ENCODE measurements at places on chromosomes 3 and 15.
A peak's percentile ranks its signal among the peaks of the same experiment; 100 is the strongest.

DNA sequence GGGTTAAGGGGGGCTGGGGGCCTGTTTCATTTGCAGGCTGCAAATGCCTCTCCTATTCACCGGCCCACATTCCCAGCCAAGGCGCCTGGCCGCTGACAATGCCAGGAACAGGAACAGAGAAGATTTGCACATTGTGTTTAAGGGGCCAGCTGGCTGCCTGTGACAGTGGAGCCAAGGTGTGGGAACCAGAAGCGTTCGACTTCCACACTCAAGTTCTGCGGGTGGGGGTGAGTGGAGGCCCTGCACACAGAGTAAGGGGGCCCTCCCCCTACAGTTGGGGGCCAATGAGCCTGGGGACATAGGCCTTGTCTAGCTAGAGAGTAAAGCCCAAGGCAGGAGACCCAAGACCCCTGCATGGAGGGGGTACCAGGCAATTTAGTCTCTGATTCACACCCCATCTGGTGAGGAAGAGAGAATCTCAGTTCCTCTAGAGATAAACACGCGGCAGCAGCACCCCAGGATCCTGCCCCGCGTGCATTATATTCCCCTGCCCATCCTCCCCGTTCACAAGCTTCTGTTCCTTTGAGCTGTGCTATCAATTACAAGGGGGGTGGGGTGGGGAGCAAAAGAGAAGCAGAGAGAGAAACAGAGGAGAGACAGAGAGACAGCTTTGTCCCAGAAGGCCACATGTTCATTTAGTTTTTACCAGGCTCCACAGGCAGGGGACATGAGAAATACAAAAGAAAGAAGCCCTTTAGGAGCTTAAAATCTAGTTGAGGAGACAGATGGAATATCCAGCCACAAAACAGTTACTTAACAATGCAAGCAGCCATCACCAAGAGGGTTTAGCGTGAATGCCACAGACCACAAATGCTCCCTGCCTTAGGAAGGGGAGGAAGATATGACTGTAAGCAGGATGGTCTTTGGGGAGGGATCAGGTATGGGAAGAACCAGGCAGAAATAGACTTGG is 9.2 kb downstream of the IGDCC3 start:
- no peak for ATAC-seq

- no peak for ATAC-seq
Measured at GRCh38 chr3:80052271-80052670, 284.5 kb upstream of the ROBO1 start.

DNA sequence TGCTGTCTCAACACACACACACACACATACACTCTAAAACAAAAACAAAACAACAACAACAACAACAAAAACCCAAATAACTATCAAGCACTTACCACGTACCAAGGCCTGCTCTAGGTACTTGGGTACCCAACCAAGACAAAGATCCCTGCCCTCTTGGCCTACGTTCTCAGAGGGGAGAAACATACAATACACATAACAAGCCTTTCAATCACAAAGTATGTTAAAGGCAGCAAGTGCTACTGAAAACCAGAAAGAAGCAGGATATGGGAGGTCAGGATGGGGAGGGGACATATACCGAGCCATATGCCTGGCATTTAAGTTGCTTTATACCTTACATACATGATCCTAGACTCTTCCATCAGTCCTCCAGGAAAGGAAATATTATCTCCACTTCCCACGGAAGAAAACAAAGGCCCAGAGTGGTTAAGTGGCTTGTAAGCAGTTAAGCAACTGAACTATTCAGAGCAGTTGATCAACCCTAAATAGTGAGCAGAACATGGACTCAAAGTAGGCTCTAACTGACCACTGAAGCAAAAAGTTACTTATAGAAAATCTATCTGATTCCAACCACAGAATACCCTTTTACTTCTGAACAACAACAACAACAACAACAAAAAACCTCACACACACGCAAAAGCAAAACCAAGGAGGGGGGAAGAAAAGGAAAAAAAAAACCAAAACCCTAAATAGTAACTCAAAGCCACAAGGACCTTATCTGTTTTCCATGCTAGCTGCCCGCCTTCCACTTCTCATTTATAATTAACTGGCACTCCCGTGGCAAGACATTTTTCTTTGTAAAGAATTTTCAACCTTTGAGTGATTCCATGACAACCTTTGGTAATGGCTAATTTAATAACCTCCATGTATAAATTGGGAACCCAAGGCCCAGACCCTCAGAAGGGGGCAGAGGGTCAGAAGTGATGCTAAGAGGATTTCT is 21.0 kb downstream of the PRICKLE2 start:
- ATAC-seq, result no peak

DNA sequence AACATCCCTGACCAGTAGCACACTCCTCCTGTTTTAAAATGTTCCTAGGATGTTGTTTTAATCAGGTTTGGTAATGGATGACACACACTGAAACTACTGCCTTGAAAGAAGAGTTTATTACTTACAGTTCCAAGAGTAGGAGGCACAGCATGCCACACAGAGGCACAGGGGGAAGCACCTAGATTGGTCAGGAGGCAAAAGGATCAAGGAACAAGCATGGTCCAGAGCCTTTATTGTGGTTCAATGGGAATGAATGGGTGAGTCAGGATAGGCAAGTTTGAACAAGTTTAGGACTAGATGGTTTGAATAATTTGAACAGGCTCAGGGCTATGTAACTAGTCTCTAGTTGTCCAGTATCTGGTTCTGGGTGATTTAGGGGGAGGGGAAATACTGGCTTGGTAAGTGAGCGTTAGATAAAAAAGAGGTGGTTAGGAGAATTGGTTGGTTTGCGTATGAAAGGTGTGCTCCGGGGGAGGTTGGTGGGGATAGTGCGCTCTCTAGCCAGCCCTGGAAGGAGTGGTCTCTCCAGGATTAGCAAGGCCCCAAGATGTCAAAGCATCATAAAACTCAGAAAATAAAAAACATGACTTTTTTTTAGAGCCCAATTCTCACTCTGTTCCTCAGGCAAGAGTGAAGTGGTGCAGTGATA is 35.1 kb downstream of the TMOD3 start:
- peak; percentile 87 for ATAC-seq

- no peak for ATAC-seq
Measured at GRCh38 chr3:146975032-146975431, 369.9 kb upstream of the PLSCR5 start.

GRCh38 chr15:60682115-60682514 is 203.2 kb upstream of the ICE2 start:
- ATAC-seq, result peak; percentile 93

DNA sequence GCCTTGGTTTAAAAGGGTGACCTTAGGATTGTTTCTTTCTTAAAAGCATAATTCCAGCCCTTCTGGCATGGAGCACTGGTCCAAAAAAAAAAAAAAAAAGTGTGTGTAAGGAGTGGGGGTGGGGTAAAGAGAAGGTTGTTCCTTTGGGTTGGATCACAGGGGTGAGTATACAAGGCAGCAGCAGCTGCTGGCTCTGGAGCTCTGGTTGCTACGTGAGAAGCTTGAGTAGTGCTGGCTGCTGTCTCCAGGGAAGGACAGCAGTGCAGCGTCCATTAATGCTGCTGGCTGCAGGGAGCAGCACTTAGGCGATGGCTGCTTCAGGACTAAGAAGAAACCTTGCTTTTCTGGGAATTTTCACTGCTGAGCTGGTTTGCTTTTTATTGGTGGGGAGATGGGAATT is 2.3 kb downstream of the SETD5 start:
- ATAC-seq, result no peak

DNA sequence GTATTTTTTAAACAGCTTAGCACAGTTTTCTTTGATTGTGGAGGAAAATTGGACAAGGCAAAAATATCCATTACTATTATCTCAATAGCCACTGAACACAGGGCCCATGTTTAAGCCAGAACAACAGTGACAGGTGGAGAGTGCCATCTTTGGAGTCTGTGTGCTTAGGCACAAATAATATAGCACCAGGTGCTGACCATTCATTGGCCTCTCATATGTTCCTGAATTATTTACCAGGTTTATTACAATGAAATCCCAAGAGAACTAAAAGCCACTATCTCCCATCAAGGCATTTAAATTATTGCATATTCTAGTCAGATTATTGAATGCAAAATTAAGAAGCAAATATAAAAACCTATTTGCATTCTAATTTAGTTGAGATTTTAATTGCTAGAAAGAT is 39.6 kb downstream of the GPR156 start:
- no peak for ATAC-seq

GRCh38 chr3:119697394-119697793 is 5.4 kb upstream of the CFAP91 start:
- no peak for ATAC-seq

DNA sequence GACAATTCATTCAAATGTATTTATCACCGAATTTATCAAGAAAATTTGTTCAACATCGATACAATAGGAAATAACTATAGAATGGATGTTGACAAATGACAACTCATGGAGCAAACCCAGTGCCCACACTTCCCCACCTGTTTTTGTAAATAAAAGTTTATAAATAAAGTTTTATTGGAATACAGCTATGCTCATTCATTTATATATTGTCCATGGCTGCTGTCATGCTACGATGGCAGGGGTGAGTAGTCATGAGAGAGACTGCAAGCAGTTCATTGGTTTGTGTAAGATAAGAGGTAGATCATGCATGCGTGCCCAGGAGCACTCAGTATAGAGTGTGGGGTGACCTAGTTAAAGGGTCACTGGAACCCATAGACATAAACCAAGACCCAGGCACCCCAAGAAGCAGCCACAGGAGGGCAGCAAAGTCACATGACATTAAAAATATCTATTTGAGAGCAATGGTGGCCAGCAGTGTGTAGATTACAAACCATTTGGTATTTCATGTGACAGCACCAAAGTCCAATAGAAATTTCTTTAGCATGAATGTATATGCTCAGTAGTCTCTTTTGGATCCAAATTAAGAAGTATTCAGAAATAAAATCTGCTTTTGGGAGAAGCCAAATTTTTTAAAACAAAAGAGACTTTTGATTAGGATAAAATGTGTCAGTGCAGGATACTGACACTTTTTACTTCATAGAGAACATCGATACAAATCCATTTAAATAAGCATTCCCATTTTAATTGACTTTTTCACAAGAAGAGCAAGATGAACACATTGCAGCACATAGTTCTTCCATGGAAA is 794.8 kb downstream of the MCTP2 start:
- no peak for ATAC-seq

Data from activated T-helper 17 cell treated with anti-CD3 and anti-CD28 coated beads, Interleukin-2, amount 50 U/mL, for 72 hours (primary cell).